Kasumi-1 (cell line): ENCODE measurements at places on chromosomes 2 and 18.

DNA sequence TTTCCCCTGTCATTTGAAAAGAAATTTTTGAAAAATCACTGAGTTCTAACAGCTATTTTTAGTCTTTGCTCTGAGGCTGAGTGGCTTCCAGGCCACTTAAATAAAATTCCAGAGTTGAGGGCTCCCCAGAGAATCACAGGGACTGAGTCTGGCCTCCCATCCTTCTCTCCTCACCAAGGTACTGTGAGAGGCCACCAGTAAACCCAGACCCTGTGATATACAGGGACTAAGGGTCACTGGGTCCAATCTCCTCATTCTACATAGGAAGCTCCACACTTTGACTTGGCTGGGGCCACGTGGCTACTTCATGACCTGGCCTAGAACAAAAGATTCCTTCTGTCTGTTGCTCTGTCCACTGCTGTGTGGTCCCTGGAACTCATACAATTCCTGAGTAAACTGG is 123.2 kb upstream of the CDCA7 start:
- no peak for DNase-seq

DNA sequence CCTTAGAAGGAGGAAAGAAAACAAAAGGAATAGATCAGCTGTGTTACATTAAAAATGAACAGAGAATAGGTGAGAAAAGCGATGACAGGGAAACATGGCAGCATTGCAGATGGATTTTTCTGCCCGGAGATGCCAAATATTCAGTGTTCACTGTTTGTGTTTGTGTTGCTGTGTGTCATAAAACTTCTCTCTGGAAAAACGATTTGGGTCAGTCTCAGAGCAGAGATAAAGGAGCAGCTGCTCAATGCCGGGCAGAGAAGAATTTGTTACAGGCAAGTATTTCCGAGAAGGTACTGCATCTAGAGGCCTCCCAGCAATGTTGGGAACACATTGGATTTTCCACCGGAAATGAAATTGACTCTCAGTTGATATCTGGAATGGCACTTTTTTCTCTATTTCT is 156.4 kb upstream of the KLHL14 start:
- no peak for DNase-seq

- peak; percentile 29 for DNase-seq
Observed at GRCh38 chr2:233480490-233481202, 85.9 kb downstream of the USP40 start.

DNA sequence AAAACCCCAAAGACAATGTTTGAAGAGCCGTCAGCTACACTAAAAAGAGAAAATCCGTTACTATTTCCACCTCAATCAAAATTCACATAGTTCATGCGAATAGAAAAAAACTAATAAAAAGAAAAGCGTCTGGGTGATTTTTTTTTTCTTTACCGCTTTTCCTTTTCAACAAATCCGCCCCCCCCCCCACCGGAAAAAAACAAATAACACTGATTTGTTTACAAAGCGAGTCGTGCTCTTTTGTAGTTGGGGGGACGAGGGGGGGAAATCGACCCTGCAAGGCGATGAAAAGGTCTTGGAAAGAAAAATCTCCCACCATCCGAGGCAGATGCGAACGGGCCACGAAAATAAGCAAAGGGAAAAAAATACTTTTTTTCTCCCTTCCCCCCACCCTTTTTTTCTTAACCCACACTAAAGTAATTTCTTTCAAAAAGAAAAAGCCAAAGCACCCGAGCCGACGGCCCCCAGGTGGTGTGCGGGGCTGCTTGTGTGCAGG is 638 bp downstream of the ZNF521 start:
- DNase-seq, result no peak

GRCh38 chr2:122514451-122514996 is 759.1 kb downstream of the TSN start:
- no peak for DNase-seq

DNA sequence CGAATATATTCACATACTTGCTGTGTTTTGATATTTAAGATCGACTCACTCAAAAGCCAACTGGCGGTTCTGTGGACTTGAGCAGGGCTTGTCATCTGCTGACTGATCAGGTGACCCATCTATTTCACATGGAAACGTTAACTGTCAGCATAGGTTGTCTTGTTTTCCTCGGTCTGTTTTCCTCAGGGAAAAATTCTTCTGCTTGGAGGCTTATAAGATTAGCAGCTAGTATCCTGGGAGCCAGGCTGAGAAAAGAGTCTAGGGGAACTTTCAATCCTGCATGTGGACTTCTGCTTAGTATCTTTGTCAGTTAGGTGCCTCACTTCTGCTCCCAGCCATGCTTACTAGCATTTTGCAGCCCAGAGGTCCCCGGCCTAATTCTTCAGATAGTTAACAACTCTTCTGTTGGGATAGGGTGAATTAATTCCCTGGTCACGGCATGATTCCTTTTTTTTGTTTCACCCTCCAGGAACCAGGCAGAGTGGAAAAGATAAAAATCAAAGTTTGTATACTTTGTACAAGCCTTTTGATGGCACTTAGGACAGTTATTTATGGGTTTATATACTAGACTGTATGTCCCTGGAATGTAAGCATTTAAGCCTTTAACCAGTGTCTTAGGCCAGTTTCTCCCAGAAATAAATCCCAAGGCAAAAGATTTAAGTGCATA is 226.0 kb downstream of the GULP1 start:
- no peak for DNase-seq
